Cortex of kidney (tissue), 1 donor: ENCODE measurements at places on chromosomes 3 and 15.

DNA sequence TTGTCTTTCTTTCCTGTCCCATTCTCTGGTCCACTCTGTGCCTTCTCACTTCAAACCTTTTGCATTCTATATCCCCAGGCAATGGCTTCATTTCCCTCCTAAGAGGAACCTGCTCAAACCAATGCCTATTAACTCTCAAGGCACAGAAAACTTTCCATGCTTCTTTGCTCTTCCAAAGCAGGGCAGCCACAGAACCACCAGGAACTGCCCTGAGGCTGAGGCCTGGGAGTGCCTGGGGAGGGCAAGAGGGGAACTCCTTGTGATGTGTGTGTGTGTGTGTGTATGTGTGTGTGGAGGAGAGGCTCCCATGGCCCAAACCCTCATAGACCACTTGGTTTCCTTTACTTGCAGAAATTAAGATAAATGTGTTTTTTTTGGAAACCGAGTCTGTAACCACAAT lies 14.1 kb upstream of the PGPEP1L start:
- DNase-seq: no peak

DNA sequence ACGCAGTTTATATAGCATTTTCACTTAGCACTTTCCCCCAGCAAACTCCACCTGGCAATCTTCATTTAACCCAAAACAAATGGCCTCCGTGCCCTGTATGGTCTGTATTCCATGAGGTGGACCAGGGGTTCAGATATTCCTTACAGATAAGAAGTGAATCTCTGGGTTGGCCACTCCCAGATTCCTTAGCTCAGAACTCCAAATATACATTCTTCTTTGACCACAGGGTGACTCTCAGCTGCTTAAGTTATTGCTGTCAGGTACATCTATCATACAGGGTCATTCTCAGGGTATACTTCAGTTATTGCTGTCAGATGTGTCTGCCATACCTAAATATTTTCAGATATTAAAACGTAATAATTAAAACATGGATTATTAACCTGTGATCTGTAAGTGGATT lies 229.8 kb downstream of the TBL1XR1 start:
- DNase-seq: no peak

GRCh38 chr3:98259-98654 lies 98.3 kb upstream of the CHL1 start:
- DNase-seq: no peak

GRCh38 chr3:179973931-179974361 lies 62.8 kb downstream of the PEX5L start:
- DNase-seq: no peak

GRCh38 chr15:90201130-90201943 lies at the start of gene SEMA4B:
Gene SEMA4B (plus strand): TSS chr15:90201330. CDS start chr15:90201579, 249 bp downstream.
- DNase-seq: no peak

DNA sequence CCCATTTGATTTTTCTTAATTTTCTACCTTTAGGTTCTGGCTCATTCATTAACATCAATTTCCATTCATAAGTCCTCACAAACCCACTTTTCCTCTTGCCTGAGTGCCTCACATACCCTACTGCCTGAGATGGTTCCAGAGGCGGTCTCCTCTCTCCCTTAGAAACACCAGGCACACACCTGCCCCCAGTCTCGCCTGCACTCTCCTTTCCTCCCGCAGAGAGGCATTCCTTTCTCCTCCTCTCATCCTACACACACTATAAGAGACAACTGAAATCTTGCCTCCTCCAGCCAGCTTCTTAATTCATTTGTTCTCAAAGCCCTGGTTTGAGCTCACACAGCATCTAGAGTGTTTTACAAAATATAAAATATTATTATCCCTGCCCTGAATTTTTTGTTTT lies 27.5 kb downstream of the TF start:
- DNase-seq: no peak

- no peak for DNase-seq
Measured at GRCh38 chr3:173703771-173704170, 306.2 kb downstream of the NLGN1 start.

GRCh38 chr3:14262212-14262611 lies 83.6 kb downstream of the LSM3 start:
- no peak for DNase-seq

- DNase-seq: no peak
Measured at GRCh38 chr15:72872066-72872845, 88.7 kb upstream of the ADPGK start.

GRCh38 chr3:183131735-183132134 lies 30.8 kb downstream of the LAMP3 start:
- DNase-seq: no peak

- no peak for DNase-seq
Measured at GRCh38 chr3:188119846-188120245, 34.1 kb upstream of the LPP start.

DNA sequence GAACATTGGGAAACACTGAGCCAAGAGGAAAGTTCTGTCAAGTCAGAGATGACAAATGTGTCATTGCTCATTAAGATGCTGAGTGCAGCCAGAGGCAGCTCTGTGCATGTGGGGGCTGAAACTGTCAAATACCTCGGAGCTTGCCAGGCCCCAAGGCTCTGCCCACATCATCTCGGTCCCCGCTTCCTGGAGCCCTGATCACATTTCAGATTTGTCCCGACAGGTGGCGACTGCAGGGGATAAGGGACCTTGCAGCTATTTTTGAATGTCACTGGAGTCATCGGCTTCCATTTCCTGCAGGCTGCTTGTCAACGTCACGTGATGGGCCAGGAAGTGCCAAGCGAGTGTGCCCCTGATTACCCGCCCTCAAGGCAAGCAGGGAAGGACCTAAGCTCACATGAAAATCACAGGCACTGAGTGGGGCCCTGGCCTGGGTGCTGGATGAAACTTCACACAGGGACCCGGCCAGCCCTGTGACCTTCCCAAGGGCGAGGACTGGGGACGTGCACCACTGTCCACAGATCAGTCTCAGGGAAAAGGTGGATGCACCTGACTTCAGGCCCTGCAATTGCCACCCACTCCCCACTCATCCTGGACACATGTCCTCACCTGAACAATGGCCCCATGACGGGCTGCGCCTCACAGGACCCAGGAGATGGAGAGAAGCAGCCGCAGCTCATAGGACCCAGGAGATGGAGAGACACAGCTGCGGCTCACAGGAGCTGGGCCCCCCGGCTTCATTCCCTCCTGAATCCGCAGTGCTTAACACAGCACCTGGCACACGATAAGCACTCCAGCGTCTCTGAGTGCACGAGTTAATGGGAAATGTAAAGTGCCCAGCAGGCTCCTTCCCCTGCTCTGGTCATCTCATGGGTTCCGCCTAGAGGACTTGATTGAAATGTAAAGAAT lies 73.4 kb downstream of the NUP210 start:
- no peak for DNase-seq

GRCh38 chr15:100695048-100695447 lies 92.7 kb downstream of the ASB7 start:
- no peak for DNase-seq

- no peak for DNase-seq
Measured at GRCh38 chr3:28905798-28906197, 375.1 kb upstream of the RBMS3 start.

GRCh38 chr3:69868841-69869420 lies 129.7 kb downstream of the MITF start:
- DNase-seq: no peak

GRCh38 chr3:177930771-177931170 lies 605.5 kb upstream of the KCNMB2 start:
- DNase-seq: no peak

DNA sequence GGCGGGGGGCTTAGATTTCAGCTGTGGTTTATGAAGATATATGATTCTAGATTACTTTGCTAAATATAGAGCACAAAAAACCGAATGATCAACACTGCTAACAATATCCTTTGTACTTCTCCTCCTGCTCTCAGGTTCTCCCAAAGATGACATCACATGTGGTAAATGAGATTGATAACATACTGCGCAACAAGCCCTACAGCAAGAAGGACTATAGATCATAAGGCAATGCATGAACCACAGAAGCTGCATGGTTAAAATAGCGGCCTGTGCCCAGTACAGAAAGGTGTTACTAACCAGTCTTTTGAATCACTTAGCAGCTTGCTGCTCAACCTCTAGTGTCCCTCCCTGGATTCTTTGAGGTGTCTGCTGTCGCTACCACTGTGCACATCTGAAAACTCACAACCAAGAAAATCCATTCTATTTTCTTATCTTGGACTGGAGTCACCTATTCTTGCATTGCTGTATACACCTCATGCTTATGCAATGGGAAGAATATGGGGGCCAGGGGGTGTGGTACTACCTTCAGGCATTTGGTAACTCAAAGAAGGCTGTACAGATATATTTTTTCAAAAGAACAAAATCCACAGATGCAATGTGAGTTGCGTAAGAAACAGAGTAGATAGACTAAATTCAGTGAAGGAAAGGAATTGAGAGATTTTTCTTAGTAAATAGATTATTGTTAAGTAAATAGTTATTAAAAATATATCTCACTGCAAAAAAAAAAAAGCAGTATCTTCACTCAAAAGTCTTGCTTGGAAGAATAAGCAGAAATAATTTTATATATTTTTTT lies 18.2 kb downstream of the SSR3 start:
- no peak for DNase-seq

- DNase-seq: no peak
Measured at GRCh38 chr3:23952646-23953045, 7.6 kb downstream of the NR1D2 start.

GRCh38 chr3:167666563-167666962 lies 12.8 kb upstream of the WDR49 start:
- no peak for DNase-seq

DNA sequence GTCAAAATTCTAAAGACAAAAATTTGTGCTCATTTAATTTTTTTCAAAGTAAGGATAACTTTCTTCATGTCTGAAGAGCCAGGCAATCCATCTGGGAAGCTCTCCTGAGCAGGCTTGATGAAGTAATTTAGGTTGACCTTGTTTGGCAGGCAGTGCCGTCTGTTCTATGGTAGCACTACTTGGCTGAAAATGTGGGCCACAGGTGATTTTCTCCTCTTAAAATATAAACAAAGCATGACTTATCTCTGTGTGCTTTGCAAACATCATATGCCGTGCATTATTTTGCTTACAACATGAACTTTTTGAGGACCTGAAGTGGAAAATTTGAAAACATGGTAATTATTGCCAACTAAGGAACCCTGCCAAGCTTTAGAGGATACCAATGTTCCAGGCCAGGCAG lies 143.2 kb downstream of the RAP2B start:
- DNase-seq: no peak

- no peak for DNase-seq
Measured at GRCh38 chr3:118900737-118901525, 133.7 kb downstream of the IGSF11 start.

GRCh38 chr3:165434516-165434915 lies 238.3 kb upstream of the SLITRK3 start:
- no peak for DNase-seq

DNA sequence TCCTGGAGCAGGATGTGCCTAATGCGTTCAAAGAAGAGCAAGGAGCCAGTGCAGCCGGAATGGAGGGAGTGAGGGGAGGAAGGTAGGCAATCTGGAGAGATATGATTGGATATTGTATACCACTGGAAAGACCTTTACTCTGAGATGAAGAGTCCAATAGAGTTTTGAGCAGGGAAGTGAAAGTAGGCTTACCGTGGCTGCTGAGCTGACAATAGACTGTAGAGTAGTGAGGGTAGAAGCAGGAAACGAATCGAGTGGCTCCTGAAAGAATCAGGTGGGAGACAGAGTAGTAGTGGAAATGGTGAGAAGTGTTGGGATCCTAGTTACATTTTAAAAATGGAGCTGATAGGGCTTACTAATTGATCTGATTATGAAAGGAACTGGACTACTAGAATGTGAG lies 51.8 kb upstream of the NUDT16 start:
- no peak for DNase-seq

GRCh38 chr3:143147707-143148106 lies 28.1 kb downstream of the CHST2 start:
- DNase-seq: no peak

DNA sequence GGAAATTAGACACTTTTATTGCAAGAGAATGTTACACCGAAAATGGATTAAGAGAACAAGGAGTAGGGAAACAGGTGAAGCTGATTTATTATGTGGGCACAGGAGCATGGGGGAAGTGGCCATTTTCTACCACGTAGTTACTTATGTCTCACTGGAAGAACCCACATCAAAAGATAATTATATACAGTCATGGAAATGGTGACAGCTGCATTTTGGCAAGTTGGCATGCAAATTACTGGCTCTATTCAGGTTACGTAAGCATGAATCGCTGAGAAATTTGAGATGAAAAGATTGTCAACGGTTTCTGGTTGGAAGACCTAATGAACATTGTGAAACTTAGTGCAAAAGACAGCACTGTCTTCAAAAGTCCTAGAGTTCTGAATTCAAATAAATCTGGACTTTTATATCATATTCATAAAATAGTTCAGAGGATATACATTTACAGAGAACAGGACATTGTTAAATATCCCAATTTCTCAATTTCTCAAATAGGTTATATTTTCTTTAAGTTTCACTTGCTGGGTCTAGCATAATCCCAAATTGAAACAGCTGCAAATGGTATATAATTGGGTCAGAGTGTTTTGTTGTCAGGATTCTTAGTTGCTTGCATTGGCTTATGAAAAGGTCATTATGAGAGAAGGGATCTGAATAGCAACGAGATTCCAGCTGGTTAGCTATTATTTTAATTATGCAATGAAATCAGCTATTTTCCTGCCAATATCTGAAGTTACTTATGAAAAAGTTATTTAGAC lies 567.8 kb downstream of the ZPLD1 start:
- DNase-seq: no peak

GRCh38 chr3:144308396-144308795 lies 336.8 kb downstream of the DIPK2A start:
- no peak for DNase-seq

DNA sequence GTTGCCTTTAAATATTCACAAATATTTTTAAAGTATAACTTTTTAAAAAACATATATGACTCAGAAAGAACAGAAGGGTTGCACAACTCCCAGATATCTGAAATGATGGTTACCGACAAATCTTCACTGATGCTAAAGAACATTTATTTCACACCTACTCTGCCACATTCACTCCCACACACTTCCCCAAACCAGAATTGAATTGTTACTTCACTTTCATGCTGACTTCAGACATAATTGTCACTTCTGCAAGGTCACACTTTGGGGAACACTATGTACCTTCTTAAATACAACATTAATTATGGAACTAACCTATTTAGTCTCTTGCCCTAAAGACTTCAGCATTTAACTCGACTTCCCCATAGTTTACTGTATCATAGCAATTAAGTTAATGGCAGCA lies 795.1 kb downstream of the FHIT start:
- DNase-seq: no peak

- DNase-seq: no peak
Measured at GRCh38 chr3:100195375-100195774, 65.4 kb upstream of the TBC1D23 start.

- no peak for DNase-seq
Measured at GRCh38 chr3:42839616-42840015, 30.4 kb downstream of the ACKR2 start.
